ENCODE measurements at places on chromosomes 1 and 21.
A peak's percentile ranks its signal among the peaks of the same experiment; 100 is the strongest.

- no peak for DNase-seq
Measured at GRCh38 chr1:233393084-233393840, 65.7 kb downstream of the MAP3K21 start.

GRCh38 chr21:17818186-17819113 is 706 bp downstream of the C21orf91 start:
- peak; percentile 21 for DNase-seq

GRCh38 chr1:226364514-226364899 is 43.4 kb downstream of the PARP1 start:
- DNase-seq: peak; percentile 67

DNA sequence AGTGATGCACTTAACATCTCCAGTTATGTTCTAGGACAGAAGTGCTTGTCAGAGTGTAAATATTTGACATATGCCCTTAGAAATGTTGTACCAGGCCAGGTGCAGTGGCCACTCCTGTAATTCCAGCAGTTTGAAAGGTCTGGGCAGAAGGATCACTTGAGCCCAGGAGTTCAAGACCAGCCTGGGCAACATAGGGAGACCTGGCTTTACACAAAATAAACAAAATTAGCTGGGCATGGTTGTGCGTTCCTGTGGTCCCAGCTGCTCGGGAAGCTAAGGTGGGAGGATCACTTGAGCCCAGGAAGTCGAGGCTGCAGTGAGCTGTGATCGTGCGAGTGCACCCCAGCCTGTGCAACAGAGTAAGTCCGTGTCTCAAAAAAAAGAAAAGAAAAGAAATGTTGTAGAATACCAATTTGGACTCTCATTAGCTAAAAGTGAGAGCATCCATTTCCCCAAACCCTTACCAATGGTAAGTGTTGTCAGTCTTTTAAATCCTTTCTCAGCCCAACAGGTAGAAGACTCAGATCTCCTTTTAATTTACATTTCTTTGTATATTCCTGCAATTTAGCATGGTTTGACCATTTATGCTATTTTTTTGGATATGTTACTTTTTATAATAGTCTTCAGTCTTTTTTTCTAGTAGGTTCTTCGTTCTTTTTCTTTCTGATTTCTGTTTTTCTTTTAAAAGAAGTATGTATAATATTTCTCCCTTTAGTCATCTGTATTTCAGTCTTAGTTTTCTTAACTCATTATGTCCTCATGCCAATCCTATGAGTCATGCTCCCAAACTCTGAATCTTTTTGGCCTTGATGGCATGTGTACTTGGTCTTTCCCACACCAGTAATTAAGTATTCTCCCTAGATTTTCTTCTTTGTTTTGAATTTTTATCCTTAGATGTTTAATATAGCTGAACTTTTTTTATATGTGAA is 74.4 kb downstream of the CAMTA1 start:
- DNase-seq: no peak

- DNase-seq: no peak
Measured at GRCh38 chr21:18274370-18274769, 29.7 kb downstream of the CHODL start.

DNA sequence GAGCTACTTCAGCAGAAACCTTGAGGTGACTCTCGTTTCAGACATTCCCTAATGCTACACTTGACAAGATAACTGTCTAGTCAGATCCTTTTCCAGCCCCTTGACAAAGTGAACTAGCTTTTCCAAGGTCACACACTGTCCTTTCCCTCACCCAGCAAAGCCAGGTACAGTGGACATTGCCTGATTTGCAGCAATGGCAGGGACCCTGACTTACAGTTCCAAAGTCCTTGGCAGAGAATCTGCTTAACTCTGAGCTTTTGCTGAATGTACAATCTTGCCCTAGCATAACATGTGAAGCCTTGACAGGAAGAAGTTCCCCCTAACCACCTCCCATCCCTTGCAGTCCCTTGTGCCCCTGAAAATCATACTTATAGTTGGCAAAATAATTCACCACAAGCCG is 37.1 kb downstream of the HSD3B2 start:
- DNase-seq: no peak

DNA sequence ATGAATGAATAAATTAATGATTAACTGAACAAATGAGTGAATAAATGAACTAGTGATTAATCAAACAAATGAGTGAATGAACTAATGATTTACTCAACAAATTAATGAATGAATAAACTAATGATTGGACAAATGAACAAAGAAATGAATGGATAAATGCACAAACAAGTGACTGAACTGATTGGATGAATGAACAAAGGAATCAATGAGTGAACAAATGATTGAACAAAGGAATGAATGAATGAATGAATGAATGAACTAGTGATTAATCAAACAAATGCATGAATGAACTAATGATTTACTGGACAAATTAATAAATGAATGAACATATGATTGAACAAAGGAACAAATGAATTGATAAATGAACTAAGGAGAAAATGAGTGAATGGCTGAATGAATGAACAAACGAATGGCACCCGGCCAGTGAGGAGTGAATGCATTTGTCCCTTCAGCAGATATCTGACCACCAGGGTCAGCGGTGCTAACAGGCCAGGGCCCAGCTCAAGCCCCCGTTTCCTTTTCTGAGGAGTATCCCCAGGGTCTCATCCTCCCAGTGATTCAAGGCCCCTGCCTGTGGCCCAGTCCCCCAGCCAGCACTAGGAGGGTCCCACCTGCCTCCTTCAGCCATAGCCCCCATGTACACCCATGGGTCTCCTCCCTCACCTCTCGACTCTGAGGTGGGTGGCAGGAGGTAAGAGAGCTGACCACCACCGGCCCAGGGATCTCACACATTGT is 49.9 kb downstream of the WNT9A start:
- no peak for DNase-seq

GRCh38 chr1:244050014-244050834 is 859 bp upstream of the ZBTB18 start:
- peak; percentile 30 for DNase-seq

DNA sequence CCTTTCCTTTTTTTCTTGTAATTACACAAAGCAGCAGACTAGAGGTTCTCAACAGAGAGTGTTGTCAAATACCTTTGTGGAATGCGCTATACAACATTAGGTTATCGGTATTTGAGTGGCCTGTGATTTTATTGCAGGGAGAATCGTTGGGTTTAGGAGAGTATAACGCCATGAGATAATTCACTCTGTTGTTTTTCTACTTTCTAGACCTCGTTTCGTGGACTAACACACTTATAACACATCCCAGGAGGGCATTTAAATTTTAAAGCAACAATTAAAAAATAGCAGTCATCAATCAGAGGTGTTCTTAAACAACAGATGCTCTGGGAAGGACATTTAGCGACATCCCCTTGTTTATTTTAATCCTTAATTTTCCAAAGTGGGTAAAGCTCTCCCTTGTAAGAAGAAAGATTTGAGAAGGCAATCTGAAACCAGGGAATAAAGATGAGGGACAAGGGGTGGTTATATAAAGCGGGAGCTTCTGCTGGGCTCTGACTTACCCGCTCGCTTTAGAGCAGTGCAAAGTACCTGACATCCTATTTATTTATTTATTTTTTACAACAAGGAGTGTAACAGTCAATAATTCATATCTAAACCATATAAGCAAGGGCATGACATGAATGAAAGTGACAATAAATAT is 4.9 kb downstream of the PBX1 start:
- no peak for DNase-seq

DNA sequence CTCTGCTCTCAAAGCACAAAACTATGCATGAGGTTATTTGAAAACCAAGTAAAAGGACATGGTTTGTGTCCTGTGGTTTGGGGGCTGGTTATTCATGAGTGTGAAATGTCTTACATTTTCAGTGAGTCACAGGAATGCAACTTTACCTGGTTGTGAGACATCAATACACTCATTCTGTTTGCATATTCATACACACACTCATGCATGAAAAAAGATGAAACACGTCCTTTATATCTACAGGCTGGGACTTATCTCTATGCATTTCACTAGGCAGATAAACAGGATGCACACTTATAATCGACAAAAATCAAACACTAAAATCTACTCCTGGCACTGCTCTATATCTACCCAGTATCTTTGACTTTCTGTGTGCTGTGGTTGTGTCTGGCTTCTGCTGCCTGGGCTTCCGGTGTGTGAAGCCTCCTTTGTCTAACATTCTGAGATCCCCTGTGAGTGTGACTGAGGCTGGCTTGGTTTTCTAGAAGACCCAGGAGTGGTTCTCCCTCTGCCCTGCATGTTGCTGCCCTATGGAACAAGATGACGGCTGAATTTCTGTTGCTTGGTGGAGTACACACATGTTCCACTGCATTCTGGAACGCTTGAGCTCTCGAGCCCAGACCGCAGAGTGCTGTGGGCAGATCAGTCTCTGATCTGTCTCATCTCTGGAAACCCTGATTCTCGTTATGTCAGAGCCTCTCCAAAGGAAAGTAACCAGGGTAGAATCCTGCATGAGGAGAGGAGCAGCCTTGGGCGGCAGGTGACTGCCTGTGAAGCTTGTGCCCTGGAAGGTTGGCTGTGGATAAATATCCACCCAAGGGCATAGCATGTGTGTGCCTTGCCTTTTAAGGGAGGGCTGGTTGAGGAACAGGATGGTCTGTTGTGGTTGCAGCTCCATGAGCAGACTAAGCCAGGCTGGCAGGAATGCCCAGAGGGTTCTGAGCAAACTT is 19.7 kb upstream of the FASLG start:
- DNase-seq: no peak

- no peak for DNase-seq
Measured at GRCh38 chr1:228311091-228311490, 95.5 kb downstream of the TRIM11 start.

DNA sequence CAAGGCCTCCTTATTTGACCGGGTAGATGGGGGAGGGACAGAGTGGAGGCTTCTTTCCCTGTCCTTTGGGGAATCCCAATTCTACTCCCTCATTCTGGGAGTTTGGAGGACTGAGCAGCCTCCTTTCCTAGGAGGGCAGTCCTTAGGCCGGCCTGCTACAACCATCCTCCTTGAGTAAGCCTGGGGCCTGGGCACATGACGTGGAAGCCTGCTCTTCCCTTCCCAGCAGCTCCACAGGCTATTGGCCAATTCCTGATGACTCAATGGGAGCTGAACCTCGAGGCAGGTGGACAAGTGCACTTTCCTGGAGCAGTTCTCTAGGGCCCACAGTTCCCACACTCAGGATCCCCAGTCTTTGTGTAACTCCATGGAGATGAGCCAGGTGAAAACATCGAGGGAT is 3.1 kb downstream of the KCNA10 start:
- no peak for DNase-seq

DNA sequence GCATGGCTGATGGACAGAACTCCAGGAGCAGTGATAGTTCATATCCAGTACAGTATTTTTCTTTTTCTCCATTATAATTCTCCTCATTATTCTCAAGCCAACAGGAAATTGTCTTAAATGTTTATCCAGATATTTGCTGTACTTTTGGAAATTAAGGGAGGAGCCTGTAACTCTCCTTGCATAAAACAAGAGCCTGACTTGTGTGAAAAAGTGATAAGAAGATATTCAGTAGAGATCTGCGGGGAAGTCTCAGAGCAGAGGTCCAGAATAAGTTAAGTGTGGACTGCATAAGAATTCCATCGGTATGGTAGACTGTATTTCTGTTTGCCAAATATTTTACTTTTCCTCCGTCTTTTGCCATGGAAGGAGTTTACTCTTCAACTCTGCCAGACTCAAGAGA is 70.2 kb downstream of the BACH1 start:
- DNase-seq: peak; percentile 61

- DNase-seq: no peak
Measured at GRCh38 chr1:24507405-24507804, 4.8 kb downstream of the RCAN3 start.

GRCh38 chr1:23923592-23924499 is 10.7 kb upstream of the CNR2 start:
- DNase-seq: no peak

DNA sequence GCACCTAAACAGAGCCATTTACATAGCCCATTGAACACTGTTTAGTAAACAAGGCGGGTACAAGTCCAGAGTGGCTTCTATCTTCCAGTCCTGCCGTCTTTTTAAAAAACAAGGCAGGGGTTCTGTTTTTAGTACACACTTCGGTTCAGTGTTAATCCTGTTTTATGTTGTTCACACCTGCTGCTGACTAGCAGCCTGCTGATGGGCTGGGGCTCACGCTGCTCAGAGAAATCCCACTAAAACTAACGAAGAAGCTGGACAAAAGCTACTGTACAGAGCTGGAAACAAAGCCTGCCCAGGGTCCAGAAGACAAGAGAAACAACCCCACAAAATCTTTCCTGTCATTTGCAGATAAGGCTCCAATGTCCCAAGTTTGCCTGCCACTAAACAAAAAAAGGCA is 13.2 kb downstream of the ESRRG start:
- DNase-seq: no peak
